ENCODE measurements at places on chromosomes 7 and 10.

GRCh38 chr10:113140143-113141011 is 190.3 kb downstream of the TCF7L2 start:
- no peak for DNase-seq

DNA sequence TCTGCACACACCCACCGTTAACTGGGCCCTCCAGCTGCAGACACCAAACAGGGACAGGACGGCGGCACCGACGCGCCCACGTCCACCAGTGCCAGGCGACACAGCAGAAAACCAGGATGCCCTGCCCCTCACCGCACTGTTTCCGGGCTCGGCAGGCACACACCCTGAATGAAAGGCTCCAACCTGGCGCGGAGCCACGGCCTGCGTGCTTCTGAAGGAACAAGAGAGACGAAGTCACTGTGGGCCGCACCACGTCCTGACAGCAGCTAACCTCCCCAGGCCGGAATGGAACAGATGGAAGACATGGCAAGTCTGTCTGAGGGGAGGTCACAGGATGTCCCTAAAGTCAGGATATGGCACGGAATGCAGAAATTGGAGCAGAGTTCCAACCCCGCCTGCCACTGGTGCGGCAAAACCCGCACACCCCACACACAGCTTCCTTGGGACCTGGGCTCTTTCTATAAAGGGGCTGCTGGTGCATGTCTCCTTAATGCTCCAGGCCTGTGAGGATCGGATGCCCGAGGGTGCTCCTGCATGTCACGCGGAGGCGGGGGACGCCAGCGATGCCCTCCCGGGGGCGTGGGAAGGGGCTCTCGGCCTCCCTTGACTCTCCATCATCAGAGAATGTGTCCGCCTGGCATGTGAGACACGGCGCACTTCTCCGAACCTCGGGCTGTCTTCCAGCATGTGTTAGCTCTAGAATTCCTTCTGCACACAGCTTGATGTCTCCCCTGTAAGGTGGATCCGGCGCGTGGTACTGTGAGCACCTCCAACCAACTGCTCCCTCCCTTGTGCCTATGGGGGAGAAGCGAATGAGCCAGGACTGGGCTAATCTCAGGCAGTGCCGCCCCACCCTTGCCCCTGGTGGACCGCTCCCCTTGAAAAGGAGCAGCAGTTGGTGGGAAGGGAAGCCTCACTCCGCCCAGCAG is 3.9 kb upstream of the GPER1 start:
- no peak for DNase-seq

DNA sequence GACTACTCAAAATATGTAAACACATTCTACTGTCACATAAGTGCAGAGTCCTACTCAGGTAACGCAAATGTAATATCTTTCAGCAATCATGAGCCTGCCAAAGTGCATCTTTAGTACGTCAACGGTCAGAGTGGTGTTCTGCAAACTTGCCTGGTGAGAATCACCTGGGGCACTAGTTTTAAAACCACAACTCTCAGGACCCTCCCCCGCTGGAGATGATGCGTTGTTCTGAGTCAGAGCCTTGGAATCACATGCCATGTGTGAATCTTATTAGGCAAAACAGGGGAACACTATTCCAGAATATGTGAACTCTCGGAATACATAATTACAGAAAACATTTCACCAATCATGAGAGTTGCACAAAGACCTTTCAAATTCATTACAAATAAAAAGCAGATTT is 115.7 kb downstream of the TPK1 start:
- no peak for DNase-seq

GRCh38 chr10:80517416-80518142 is 20.1 kb upstream of the SH2D4B start:
- no peak for DNase-seq

DNA sequence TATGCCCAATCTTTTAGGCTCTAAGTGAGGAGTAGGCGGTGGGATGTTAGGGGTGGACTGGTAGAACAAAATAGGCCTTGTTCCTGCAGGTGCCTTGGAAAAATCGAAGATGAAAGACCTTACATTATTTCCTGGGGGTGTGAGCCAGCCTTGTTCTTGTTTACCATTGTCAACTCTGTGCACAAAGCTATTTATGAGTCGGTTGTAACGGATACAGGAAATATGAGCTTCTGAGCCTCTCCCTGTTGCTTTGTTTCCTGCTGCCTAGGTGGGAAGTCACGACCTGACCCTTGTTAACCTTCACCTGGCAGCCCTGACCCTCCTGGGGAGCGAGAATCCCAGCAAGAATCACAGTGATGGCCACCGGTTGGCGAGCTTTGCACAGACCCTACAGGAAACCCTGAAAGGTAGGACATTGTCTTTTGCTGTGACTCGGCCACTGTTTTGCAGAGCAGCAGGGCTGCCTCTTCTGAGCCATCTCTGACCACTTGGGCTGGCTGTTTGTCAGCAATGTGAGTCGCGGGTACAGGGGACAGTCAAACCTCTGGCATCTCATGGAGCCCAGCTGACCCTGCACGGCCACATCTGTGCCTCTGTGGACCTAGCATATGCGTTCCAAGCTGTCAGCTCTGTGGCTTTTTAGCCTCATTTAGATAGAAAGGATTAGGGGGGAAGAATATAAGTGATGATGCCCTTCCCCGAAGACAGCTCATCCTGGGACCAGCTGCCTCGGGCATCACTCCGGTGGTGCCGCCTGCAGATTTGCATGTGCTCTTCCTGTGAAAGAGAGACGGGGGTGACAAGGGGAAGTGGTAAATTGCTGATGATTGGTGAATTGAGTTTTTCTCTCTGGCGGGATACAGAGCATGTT is 102.1 kb upstream of the ANLN start:
- no peak for DNase-seq

DNA sequence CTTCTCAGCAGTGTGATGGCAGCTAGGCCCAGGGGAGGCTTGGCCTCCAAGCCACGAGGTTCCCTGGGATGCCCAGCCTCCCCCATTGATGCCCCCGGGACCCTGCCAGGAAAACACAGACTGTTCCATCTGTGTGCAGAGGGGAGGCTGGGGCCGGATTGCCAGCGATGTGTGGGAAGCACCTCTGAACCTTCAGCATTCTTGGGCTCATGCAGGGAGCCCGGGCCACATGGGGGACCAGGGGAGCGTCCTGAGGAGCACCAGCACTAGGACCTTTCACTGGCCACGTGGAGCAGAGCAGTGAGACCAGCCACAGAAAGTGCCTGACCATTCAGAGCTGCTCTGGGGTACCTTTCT is 2.6 kb downstream of the IMPDH1 start:
- no peak for DNase-seq

Measured in stimulated activated CD8-positive, alpha-beta memory T cell treated with anti-CD3 and anti-CD28 coated beads, Interleukin-15, amount 100 ng/mL, for 4 hours (primary cell).